ENCODE measurements at places on chromosomes 11 and 22. TPM values are rescaled to one million over a fixed set of nuclear protein-coding genes. Genes with fewer than 3 reads are reported as not detected.

GRCh38 chr11:46905806-46906205, 12.5 kb downstream of the LRP4 start:
- no peak for DNase-seq

DNA sequence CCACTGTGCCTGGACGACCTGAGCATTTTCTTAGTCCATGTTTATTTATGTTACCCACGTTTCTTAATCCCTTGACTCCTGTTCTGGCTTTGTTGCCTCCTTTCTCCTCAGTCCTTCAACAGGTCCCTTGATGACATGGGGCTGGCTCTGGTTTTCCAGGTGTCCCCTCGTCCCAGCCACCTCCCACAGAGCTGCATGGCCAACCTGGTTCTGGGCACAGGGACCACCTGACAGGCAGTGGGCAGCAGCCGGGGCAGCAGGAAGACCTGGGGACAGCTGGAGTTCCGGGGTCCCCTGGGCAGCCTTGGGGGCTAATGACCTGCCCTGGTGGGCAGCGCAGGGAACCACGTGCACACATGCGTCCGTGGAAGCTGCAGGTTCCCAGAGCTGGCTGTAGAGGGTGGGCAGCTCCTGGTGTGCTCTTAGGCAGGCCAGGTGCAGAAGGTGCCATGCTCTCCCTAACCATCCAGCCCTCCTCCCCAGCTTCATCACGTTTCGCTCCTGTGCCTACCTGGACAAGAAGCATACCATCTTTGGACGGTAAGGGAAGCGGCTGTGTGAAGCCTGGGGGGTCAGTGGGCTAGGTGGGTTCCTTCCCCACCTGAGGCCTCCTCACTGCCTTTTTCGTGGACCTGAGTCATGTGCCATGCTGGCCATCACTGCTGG, 27.7 kb downstream of the PPIL2 start:
- DNase-seq: no peak

- no peak for DNase-seq
Observed at GRCh38 chr22:29768052-29768693, 1.0 kb downstream of the UQCR10 start.

GRCh38 chr11:47477323-47477722, 28.4 kb upstream of the RAPSN start:
- peak; percentile 72 for DNase-seq

Gene FXYD6
- total RNA-seq: not detected

- no peak for DNase-seq
Observed at GRCh38 chr22:22403306-22403705, 105.2 kb downstream of the ZNF280B start.

Gene OR10D3
- 0.15 TPM for total RNA-seq

DNA sequence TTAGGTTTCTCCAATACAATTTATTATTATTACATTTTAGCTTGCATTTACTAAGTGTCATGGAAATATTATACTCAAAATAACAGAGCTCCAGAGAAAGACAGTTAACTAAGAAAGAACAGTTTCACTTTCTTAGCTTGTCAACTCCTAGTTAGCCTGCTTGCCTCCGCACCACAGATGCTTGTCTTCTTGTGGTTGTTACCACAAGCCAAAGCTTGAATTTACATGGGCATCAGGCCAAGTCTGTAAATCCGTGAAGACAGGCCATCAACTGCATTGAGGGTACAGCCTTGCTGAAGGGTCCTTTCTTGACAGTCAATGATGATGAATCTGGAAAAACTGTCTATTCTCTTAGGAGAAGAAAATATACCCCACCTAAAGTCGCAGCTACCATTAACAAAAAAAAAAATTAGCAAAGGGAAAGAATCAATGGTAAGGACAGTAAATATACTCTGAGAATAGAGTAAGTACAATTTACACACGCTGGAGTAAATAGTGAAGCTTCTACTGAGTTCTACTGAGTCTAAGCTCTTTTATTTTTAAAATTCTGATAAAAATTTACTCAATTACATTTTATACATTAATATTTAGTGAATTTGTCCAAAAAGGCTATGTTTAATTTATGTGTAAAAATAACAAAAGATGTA, 15.6 kb upstream of the DENND5A start:
- peak; percentile 77 for DNase-seq

GRCh38 chr22:33812360-33812977, 107.8 kb downstream of the LARGE1 start:
- DNase-seq: no peak

GRCh38 chr11:109584001-109584972, 162.3 kb downstream of the C11orf87 start:
- DNase-seq: no peak

Gene GAS2
- not detected for total RNA-seq

GRCh38 chr22:47564158-47564450, 801.7 kb downstream of the TBC1D22A start:
- no peak for DNase-seq

DNA sequence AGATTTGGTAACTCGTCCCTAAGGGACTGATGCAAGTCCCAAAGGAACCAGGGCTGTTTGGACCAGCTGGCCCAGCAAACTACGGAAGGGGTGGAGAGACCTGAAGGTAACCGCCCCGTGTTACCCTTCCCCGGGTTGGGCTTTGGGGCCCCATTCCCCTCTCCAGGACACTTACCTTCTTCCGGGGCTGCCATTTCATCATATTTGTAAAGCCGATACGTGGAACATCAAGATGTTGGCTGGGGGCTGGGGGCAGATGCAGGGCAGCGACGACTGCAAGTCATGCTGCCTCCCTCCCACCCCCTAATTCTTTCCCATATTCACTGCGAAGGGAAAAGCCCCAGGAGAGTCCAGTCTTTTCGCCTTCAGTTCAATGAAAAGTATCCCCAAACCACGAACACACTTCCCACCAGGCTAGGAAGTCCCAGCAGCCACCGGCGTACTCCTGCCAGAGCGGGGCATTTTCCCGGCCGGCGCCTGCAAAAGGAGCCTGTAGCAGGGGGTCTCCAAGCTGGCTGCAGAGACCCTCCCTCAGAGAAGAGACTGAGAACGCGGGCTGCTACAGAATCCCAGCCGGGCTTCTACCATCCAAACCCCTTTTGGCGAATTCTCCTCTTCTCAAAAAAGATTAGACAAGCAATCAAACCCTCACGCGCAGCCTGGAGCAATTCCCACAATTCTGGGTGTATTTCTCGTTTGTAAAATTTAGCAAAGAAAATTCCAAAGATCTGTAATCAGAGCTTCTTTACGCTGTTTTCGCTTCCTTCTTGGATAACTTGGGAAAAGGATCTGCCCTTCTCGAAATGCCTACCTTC, 236.7 kb downstream of the TTC28 start:
- no peak for DNase-seq

DNA sequence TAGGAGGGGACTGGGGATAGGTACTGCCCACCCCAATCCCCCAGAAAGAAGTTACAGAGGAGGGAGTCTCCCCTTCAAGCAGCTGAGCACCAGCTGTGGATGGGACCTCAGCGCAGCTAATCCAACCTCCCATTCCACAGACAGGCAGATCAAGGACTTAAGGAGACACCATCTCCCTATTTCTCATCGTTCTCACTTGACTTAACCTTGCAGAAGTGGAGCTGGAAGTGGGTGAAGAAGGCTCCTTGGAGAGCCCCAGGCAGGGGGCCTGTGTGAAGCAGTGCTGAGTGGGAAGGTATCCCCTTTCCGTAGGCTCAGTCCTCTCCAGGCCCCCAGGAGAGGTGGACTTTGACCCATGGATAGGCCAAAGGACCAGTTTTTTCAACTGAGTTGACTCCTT, 27.3 kb downstream of the USP35 start:
- DNase-seq: no peak

GRCh38 chr11:88543902-88544655, 206.5 kb upstream of the CTSC start:
- peak; percentile 98 for DNase-seq

DNA sequence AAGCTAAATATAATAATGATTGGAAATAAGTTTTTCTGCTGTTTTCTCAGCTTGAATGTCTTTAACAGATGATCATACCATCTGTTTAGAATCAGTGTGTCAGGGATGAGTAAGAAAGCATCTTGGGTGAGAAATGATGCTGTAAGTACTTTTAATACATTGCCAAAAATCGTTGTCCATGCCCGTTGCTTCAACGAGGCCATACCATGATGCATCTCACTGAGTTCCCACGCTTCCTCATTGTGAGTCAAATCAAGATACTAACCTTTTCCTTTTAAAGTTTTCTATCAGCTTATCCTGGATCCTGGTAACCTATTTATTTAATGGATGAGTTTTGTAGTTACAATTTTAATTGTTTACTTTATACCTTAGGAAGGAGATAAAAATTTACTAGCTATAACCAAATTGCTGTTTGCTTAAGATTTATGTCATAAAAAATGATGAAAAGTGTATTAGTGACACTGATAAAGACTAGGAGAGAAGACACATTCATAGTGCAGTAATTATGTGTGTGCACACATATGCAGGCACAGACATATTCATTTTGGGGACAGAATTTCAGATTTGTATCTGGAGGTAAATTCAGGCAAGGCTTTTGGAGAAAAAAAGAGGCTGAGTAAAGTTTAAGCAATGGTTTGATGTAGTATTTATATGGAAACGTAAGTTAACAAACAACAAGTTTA, 154.8 kb downstream of the UVRAG start:
- DNase-seq: peak; percentile 94

Gene HORMAD2
- not detected for total RNA-seq

- no peak for DNase-seq
Observed at GRCh38 chr22:40385036-40385782, 14.8 kb downstream of the SGSM3 start.

- no peak for DNase-seq
Observed at GRCh38 chr11:92829121-92829520, 140.3 kb upstream of the MTNR1B start.

Gene ZBTB16
- total RNA-seq: not detected

Gene CD3D
- not detected for total RNA-seq

Gene GNAZ
- total RNA-seq: 14.4 TPM

- DNase-seq: peak; percentile 3
Observed at GRCh38 chr11:36073411-36074203, 129.7 kb downstream of the LDLRAD3 start.

- no peak for DNase-seq
Observed at GRCh38 chr11:92625894-92626293, 343.6 kb upstream of the MTNR1B start.

GRCh38 chr22:19527321-19527721, 3.1 kb upstream of the CLDN5 start:
- no peak for DNase-seq

DNA sequence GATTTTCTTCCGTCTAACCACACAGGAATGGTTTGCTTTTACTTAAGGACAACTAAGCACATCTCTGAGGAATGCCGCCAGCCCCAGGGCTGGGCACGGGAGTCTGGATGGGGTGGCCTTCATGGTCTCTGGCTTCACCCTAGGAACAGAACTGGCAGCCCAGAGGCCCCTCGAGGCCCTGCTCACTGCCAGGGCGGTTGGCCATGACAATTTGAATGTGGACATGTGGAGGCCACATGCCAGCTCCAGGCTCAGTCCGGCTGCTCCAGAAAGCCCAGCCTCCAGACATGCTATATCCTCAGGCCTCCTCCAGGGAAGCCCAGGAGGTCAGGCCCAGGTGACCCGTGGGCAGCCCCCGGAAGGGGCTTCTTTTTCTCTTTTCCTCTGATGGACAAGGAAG, 84.0 kb upstream of the FGF3 start:
- DNase-seq: no peak

Gene SHANK2
- 33.2 TPM for total RNA-seq

DNA sequence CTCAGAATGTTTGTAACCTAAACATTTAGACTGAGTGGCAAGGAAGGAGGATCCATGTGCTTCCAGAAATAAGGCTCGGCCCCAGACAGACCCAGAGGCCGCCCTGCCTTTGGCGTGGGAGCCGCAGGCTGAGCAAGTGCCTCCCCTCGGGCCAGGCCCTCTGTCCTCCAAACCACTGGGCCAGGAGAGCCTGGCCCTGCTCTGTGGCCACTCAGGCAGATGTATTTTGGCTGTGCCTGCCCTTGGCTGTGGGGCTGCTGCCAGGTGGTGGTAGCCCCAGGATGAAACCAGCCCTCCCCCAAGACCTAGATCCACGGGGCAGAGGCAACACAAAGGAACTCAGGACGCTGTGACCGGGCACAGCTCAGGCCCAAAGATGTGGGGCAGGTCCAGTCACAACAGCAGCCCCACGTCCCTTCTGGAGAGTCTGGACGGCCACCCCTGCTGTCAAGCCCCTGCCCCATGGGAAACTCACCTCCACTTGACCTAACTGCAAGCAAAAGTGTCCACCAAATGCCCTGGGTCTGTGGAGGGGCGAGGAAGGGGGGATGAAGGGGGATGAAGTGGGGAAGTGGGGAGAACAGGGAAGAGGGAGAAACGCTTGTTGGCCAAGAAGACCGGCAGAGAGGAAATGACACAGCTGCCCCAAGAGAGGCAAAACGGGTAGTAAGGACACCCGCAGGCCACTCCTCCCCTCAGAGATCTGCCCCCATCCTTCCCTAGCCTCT, 24.0 kb downstream of the PISD start:
- DNase-seq: no peak

DNA sequence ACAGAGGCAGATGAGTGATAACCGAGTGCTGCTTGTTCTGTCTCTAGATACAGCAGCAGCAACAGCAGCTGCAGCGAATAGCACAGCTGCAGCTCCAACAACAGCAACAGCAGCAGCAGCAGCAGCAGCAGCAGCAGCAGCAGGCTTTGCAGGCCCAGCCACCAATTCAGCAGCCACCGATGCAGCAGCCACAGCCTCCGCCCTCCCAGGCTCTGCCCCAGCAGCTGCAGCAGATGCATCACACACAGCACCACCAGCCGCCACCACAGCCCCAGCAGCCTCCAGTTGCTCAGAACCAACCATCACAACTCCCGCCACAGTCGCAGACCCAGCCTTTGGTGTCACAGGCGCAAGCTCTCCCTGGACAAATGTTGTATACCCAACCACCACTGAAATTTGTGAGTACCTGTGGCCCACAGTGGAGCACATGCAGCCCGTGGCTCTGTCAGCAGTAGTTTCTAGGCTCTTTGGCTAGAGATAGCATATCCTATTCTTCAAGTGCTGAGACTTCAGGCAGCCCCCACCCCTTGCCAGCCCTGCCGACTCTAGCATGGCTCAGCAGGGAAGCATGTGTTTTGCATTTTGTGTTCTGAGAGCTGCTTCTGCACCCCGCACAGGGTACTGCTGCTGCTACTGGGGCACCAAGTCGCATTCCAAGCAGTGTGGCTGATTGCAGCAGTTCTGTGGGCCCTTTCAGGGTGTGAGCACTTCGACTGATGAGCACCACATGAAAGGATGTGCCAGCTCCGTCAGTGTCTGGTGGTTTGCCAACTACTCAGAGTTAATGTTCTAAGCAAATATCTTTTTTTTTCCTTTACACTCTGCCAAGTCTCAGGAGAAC, 59.2 kb downstream of the MED15 start:
- DNase-seq: peak; percentile 87

Gene B3GAT1
- total RNA-seq: not detected

Gene APOBEC3H
- total RNA-seq: 0.87 TPM

Gene PHETA2
- not detected for total RNA-seq

Gene AIP
- 155 TPM for total RNA-seq
